Epithelial cell of prostate (primary cell): ENCODE measurements at places on chromosomes 5 and 9.
A peak's percentile ranks its signal among the peaks of the same experiment; 100 is the strongest.

GRCh38 chr5:38576442-38576841, 20.0 kb upstream of the LIFR start:
- DNase-seq, result no peak

GRCh38 chr5:150791536-150791935, 13.0 kb downstream of the SMIM3 start:
- DNase-seq, result no peak

DNA sequence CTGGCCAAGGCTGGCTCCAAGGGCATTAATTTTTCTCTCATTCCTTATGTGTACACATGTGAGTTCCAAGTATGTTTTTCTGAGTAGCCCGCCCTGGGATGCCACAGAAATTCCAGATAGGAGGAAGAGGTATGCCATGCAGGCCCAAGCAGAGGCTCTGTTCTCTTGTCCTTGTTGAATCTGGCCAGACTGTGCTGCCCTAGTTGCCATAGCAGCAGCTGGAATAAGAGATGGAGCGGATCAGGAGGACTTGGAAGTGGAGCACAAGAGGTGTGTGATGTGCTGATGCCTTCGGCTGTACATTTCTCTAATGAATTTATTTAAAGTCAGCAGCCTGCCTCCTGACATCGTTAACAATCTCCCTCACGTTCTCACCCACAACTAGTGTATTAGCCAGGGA, 235.6 kb upstream of the RPS23 start:
- no peak for DNase-seq

GRCh38 chr5:64347309-64347708, 158.5 kb upstream of the RGS7BP start:
- DNase-seq, result no peak

DNA sequence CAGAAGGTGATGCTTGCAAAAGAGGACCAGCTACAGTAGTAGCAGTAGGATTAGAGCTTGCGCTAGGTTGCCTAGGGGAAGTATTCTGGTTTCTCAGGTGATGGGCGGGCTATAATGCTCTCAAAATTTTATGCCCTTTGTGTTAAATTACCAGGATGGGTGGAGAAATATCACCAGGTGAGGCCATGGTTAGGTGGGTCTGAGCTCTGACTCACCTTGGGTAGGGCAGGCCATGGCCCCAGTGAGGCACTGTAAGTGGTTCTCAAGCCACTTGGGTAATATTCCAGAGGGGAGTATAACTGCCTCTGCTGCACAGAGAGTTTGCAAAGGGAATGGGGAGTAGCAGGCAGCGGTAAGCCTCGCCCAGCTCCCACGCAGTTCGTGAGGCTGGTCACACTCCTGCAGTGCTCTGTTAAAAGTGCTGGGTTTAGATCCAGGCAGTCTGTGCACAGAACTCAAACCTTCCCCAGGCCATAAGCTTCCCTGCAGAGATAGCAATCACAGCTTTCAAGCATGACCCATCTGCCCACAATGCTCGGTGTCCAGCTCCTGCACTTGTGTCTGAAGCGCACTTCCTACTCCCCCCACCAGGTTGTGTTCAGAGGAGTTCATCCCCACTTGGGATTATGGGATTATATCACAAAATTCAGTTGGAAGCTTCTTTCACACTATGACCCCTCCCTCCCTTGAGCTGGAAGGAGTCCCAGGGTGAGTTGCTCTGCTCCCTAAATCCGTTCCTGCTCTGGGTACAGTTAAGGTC, 575.0 kb downstream of the CHSY3 start:
- no peak for DNase-seq

DNA sequence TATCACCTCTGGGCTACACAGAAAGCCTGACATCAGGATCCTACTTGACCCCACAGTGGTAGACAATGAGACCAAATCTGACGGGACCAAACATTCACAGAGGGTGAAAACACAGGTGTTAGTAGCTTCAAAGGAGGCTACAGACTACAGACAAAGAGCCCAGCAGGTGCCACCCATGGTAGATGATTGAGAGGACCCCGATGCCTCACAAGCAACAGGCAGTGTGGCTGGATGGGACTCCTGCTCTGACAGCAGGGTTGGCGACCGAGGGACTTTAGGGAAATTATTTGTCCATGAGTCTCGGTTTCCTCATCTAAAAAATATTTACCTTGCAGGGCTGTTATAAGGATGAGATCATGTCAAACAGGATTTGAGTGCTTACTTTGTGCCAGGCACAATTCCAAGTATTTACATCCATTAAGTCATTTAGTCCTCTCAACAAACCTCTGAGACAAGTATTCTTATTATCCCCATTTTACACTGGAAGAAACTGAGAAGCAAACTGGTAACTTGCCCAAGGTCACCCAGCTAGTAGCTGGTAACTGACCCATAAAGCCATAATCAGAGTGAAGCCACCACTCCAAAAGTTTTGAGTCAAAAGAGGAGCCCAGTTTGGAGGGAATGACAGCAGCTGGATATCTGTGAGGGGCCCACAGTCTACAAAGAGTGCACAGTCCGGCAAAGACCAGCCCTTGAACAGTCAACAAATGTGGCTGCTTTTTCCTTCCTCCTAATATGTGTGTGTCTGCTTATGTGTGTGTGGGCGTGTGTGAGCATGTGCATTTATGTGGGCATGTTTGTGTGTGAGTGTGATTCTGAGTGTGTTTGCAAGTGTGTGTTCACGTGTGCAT, 502.0 kb downstream of the BNC2 start:
- DNase-seq, result peak; percentile 33
